Activated naive CD8-positive, alpha-beta T cell treated with anti-CD3 and anti-CD28 coated beads for 36 hours (primary cell): ENCODE measurements at places on chromosomes 6 and 20. TPM values are rescaled to one million over a fixed set of nuclear protein-coding genes. Genes with fewer than 3 reads are reported as not detected.

The CRISP3 gene
- not detected for total RNA-seq

The TAGAP gene
- 175 TPM for total RNA-seq

DNA sequence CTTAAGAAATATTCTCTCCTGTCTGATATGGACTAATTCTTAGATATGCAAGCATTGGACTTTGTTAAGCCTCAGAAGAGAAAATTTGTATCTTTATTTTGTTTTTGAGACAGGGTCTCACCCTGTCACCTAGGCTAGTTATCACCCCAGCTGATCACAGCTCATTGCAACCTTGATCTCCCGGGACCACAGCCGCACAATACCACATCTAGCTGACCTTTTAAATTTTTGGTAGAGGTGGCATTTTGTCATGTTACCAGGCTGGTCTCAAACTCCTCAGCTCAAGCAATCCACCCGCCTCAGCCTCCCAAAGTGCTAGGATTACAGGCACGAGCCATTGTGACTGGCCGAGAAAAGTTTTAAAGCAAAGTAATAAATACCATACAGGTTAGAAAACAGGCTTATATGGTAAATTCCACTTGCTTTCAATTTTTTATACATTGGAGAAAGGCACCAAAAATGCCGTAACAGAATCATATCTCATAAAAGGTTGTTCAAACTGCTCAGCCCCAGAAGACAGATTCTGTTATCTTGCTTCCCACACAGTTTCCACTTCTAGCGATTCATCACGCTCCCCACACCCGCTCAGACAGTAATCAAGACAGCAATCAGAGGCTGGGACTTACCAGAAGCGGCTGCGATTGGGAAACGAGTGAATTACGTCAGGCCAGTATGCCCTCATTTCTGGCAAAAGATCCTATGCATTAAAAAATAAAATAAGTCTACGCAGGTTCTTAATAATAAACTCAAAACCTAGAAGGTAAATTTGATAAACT is 13.8 kb downstream of the RNASET2 start:
- no peaks in the 10 kb centered on the region for H3K27me3 ChIP-seq
- H3K27ac ChIP-seq: peak overlapping the region; percentile 20
- peaks cover 10% of the 10 kb centered on the region for H3K4me1 ChIP-seq
- peak; percentile 24 for DNase-seq
- peaks cover 9% of the 10 kb centered on the region for H3K36me3 ChIP-seq

- H3K4me1 ChIP-seq: no peaks in the 10 kb centered on the region
- no peaks in the 10 kb centered on the region for H3K27me3 ChIP-seq
- no peak for DNase-seq
- H3K4me3 ChIP-seq: no peak overlapping the region
- H3K36me3 ChIP-seq: no peaks in the 10 kb centered on the region
- no peak overlapping the region for H3K27ac ChIP-seq
Measured at GRCh38 chr20:12717061-12717460, 291.7 kb upstream of the SPTLC3 start.

DNA sequence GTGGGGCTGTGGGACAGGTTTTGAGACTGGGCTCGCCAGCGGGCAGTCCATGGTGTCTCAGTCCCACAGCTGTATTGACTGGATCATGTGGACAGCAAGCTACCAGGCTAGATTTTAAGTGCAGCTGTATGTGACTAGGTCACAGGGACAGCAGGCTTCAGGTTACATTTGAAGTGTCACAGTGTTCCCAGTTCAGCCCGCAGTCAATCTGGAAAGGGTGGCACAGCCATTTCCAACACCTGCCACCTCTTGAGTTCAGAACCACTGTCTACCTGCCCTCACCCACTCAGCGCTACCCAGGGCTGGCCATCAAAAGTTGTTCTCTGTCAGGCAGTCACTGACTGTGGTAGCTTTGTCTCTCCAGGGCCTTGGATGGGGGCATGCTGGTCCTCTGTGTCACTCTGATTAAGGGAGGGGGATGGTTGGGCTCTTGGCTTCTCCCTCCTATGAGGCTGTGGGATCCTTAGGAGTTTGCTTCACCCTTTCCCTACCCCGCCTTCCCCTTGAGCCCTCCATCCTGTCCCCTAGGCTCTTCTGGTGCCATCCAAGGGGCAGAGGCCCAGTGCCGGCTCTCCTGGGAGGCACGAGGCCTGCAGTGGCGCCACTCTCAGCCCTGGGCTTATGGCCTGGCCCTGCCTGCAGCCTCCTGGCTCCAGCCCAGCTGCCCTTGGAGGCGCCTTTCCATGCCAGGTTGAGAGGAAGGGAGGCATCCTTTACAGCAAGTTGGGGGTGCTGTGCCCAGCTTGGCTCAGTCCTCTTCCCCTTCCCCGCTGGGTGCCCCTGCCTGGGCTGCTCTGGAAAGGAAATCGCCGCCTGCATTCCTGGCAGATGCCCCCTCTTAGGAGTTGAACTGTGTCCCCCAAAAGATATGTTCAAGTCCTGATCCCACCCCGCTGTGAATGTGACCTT is 44.9 kb downstream of the PNLDC1 start:
- no peak for DNase-seq
- no peaks in the 10 kb centered on the region for H3K36me3 ChIP-seq
- no peak overlapping the region for H3K4me3 ChIP-seq
- peaks cover 4% of the 10 kb centered on the region for H3K4me1 ChIP-seq

DNA sequence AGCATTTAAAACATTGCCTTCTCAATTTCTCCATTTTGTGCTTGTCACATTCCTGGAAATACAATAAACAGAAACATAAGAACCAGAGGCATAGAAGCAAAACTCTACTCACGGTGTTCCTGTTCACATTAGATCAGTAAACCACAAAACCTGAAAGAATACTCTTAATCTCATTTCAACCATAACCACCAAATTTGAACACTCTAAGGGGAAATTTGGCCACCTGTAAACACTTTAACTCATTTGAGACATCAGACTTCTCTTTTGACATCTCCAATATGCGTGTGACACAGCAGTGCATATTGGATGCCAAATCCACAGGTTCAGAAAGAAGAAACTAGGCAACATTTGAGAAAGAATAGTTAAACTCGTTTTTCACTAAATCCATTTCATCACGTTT is 153.8 kb upstream of the IRAK1BP1 start:
- H3K27ac ChIP-seq: no peak overlapping the region
- no peaks in the 10 kb centered on the region for H3K27me3 ChIP-seq
- DNase-seq: no peak
- no peaks in the 10 kb centered on the region for H3K36me3 ChIP-seq

GRCh38 chr6:18177286-18177965 is 22.2 kb downstream of the KDM1B start:
- H3K27me3 ChIP-seq: no peaks in the 10 kb centered on the region
- no peak for DNase-seq
- no peak overlapping the region for H3K4me3 ChIP-seq
- H3K4me1 ChIP-seq: peaks cover 1% of the 10 kb centered on the region
- H3K36me3 ChIP-seq: peaks cover 48% of the 10 kb centered on the region

- no peaks in the 10 kb centered on the region for H3K27me3 ChIP-seq
- peak overlapping the region; percentile 39 for H3K27ac ChIP-seq
- H3K4me3 ChIP-seq: peak overlapping the region; percentile 45
- H3K36me3 ChIP-seq: peaks cover 20% of the 10 kb centered on the region
- no peak for DNase-seq
- H3K4me1 ChIP-seq: peaks cover 22% of the 10 kb centered on the region
Measured at GRCh38 chr6:138405816-138406413, 1.9 kb downstream of the HEBP2 start.

DNA sequence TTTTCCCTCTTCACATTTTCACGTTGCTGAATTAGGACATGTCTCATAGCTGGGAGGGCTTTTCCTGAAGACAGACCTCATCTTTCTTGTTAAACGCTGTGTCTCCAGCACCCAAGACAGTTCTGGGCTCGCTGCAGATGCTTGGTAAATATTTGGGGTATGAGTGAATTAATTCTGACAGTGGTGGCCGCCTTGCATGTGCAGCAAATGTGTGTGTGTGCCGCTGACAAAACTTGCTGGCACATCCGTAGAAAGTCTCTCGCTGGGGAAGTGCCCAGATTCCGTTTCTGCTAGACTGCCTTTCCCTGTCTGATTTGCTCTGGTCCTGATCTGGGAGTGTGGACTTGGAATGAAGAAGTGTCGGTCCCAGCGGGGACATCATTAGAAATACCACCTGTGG is 48.2 kb upstream of the ZNFX1 start:
- H3K4me1 ChIP-seq: peaks cover 11% of the 10 kb centered on the region
- H3K4me3 ChIP-seq: no peak overlapping the region
- peaks cover 15% of the 10 kb centered on the region for H3K27me3 ChIP-seq
